Stimulated activated CD4-positive, alpha-beta T cell treated with anti-CD3 and anti-CD28 coated beads, Interleukin-2, amount 100 ng/mL, for 24 hours (primary cell): ENCODE measurements at places on chromosomes 2 and 18.

DNA sequence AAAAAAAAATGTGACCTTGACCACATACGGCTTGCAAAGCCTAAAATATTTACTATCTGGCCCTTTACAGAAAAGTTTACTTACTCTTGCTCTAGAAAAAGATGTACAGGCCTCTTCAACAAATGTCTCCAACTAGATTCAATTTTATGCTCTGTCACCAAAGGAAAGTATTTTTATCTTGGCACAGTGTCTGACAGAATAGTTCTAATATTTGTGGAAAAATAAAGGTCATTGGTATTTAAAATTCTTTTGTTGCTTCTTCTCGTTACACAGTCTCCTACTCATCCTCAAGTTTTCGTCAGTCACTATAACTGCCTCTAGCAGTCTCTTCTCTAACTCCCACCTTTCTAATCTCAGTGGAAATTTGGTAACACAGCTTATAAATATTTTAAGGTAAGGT is 1.4 kb downstream of the RBKS start:
- DNase-seq, result no peak

- DNase-seq, result no peak
Observed at GRCh38 chr2:206211657-206212255, 52.1 kb downstream of the EEF1B2 start.

GRCh38 chr18:76824754-76825153 is 2.4 kb downstream of the ZNF236 start:
- no peak for DNase-seq

DNA sequence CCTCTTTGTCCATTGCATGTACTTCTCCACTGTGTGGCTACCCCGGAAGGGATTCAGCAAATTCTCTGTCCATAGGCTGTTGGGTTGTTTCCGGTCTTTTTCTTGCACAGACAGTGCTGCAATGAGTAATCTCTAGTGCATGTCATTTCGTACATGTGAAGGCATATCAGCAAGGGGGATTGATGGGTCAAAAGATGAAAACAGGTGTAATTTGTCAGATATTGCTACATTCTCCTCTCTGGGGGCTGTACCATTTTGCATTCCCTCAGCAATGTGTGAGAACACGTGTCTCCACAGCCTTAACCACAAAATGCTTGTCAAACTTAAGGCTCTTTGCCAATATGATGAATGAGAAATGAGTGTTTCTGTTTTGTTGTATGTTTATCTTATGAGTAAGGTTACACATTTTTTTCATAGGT is 60.5 kb downstream of the KLHL29 start:
- DNase-seq, result no peak

DNA sequence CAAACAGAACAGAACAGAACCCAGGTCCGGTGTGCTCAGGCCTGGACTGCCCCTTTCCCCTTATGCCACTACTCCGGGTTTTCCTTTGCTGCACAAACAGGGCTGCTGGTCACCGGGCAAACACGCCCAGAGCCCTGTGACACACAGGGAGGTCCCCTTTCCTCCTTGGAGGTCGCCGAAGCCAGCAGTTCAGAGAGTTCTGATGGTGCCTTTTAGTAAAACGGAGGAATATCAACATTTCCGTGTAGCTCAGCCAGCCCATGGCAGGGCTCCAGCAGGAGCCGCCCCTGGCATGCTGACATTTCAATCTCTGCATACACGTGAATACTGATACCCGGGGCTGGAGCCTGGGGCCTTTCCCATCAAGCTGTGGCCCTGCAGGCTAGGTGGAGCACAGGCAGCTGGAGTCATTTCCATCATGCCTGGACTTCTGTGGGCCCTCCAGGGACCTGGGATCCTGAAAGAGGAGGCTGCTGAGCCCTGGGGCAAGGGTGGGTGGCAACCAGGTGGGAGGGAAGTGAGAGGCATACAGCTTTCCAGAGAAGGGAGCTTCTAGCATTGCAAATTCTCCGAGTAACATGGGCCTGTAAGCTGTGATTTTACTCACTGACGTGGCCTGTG is 91.4 kb upstream of the PXDN start:
- no peak for DNase-seq

GRCh38 chr2:42903821-42904575 is 111.6 kb upstream of the HAAO start:
- no peak for DNase-seq

GRCh38 chr2:95343429-95344214 is 46.5 kb downstream of the KCNIP3 start:
- no peak for DNase-seq

DNA sequence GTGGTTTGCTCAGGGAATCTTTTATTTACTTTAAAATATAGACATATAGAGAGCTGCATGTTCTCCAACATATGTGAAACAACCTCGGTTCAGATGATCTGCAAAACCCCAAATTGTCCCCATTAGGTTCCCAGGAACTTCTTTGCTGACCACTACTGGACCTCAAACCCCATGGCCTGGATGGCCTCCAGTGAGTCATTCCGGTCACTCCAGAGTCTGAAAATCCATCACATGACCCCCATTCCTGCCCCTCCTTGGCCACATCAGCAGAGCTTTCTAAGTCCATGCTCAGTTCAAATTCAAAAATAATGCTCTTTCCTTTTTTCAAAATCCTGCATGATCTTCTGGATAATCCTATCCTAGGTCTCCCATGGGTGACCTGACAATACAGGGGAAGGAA is 271.0 kb downstream of the TNS1 start:
- DNase-seq, result no peak

- no peak for DNase-seq
Observed at GRCh38 chr2:119650846-119651370, 28.1 kb upstream of the TMEM177 start.

DNA sequence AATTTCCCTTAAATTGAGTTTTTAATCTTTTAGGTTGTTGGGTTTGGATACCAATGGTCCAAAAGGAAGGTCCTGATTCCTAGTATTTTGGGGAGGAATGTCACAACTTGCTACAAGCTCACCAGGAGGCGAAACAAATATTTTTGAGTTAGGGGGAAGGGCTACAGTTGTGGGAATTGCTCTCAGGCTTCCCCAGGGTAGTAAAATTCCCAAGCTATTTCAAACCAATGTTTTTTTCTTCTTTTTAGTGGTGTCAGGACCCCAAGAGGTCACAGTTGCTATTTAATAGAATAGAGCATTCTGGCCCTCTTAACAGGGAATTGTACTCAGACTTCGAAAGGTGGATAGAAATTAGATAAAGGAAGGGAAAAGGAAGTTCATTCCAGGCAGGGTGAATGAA is 68.5 kb upstream of the ST3GAL5 start:
- no peak for DNase-seq

- DNase-seq, result no peak
Observed at GRCh38 chr2:48399828-48400552, 130.0 kb upstream of the STON1 start.

DNA sequence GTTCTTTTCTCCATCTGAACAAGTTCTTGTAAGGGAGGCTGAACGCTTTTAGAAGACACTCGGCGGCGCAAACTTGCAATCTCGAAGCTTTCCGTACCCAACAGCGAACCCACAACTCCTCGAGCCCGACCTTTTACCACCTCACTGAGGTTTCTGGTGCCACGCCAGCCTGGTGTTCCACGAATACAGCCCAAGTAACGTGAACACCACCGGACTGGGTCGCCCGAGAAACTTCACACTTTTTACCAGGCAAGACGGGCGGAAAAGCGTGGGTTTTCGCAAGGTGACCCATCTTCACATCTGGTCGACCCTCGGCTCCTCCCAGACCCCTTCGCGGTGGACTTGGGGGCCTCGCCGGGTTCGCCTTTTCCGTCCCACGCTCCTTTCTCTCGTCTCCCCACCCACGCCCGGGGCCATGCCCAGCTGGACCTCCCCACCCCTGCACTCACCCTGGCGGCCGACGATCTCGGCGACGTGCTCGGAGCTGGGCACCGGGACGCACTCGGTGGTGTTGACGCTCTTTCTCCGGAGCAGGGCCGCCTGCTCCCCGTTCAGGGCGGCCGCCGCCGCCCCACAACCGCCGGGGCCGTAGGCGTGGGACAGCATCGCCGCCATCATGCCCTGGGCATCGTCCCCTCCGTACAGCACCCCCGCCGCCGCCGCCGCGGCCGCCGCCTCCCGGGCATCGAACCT is 1.2 kb downstream of the MEX3C start:
- DNase-seq, result peak; percentile 60

DNA sequence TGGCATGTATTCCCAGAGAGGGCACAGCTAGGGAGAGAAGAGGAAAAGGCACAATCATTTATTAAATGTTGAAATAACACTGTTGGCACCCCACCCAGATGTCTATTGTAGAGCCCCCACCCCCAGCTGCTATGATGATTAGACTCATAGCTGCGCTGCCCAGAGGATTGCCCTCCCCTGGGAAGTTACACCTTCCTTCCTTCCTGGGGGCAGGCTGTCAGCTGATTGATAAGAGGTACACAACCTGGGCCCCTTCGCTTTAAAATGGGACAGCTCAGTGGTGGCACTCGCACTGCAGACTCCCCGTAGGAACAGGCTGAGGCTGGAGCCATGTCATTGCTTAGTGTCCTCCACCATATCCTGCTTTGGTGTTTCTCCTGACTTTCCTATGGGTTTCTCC is 18.1 kb downstream of the TEX51 start:
- DNase-seq, result no peak

DNA sequence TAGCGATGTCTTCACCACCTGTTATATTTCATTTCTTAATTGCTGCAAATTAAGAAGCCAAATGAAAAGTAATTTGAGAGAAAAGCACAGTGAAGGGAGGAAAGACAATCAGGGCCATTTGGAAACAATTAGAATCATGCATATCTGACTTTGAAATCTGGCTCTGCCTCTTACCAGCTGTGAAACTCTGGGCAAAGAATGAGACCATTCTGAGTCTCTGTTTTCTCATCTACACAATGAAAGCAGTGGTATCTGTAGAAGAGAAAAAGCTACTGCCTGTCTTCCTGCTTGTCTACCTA is 334.5 kb upstream of the CYRIA start:
- DNase-seq, result no peak

- no peak for DNase-seq
Observed at GRCh38 chr2:202757339-202757738, 114.2 kb downstream of the ICA1L start.

DNA sequence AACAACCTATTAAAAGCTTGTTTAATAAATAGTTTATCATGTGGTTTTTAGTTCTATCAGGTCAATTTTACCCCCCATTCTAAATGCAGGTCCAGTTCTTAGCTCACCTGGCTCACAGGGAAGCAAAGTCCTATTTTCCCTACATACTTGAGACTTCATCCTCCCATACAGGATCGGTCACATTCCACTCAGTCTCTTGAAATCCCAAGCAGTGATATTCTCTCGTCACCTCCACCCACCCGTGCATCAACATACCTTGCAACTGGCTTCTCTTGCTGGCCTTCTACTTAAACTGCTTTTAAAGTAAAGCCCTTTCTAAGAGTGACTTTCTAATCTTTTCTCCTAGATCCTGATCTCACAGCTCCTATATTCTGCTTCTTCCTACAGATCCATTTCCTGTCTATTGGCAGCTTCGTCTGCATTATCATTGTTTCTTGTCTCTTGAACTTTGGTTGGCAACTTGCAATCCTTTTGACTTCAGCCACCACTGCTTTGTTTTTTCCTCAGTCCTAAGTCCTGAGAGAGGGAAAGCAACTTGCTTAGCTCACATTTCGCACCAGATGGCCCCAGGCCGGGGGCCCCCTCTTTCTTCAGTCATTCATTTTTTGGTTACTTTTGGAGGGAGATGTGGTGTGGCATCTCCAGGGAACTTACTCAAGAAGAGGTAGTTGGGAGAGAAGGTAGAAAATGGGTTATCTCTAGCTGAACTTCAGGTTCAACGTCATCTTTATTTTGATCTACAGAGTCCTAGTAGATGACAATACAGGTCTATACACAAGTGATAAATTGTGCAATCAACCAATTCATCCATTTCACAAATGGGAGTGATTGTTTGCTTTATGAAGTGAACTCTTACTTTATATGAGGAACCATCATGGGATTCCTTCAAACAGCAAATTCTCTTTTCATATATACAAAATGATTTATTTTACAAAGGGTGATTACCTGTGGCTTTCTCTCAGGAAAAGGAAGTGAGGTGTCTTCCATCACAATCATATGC is 23.9 kb upstream of the NCOA1 start:
- no peak for DNase-seq

DNA sequence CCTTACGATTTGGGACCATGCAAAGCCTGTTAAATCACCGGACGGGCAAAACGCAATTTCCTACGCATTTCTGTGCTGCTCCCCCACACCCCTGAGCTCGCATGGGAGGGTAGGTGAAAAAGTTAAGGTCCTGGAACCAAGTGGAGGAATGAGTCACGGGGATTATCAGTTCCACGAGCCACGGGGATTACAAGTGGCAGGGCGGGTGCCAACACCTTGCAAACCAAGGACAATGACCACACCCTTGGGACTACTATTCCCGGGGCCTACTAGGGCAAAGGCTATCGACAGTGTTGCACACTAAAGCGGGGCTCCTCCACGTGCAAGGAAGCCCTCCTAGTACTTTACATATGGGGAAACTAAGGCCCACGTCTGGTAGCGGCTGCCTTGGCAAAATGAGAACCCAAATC is 447 bp downstream of the RETSAT start:
- DNase-seq, result peak; percentile 29

GRCh38 chr2:60152226-60152833 is 401.1 kb downstream of the BCL11A start:
- DNase-seq, result no peak

GRCh38 chr2:112972423-112973086 is 5.3 kb upstream of the IL36G start:
- DNase-seq, result no peak

DNA sequence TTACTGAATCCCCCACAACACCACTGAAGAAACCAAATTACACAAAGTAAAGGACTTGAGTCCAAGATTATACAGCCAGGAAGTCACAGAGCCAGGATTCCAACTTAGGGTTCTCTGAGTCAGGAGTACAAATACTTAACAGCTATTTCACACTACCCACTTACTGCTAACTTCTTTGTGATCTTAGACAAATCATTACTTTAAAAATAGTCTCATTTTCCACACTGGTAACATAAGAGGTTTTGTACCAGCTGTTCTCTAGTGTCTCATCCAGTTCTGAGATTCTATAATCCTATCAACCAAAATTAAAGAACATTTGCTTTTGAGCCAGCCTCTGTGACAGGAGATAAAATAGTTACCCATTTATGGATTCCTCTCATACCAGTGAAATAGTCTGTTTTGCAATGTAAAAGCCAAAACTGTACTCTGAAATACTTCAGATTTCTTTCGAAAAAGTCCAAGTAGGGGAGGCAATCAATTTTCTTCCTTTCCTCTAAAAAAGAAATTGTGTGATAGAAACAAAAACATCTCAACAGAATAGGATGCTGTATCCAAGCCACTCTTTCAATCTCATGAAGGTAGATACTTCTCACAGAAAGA is 157.6 kb downstream of the LRATD1 start:
- DNase-seq, result no peak

- DNase-seq, result no peak
Observed at GRCh38 chr2:198558176-198558575, 753.8 kb downstream of the PLCL1 start.

GRCh38 chr2:191625016-191625415 is 52.9 kb upstream of the NABP1 start:
- DNase-seq, result peak; percentile 31

GRCh38 chr2:233065954-233066470 is 5.9 kb downstream of the INPP5D start:
- no peak for DNase-seq

- no peak for DNase-seq
Observed at GRCh38 chr2:158034198-158034866, 67.3 kb upstream of the UPP2 start.
